WERI-Rb-1 (cell line): ENCODE measurements at places on chromosomes 2 and 18.

DNA sequence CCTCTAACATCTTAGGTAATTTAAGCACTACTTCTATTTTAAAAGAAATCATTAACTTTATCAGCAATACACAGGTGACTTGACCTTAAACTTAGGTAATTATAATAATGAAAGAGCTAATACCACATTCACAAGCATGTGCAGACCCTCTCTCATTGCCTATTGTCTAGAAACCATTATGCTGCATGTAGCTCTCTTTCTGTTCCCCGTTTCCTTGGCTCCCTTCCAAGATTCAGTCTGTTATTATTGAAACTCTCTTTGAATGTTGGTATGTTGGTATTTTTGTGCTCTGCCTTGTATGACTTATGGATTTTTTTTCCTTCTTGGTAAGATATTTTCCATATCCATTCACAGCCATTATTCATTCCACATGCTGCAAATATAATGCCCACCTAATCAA lies 201.2 kb downstream of the CDCA7 start:
- no peak for DNase-seq

DNA sequence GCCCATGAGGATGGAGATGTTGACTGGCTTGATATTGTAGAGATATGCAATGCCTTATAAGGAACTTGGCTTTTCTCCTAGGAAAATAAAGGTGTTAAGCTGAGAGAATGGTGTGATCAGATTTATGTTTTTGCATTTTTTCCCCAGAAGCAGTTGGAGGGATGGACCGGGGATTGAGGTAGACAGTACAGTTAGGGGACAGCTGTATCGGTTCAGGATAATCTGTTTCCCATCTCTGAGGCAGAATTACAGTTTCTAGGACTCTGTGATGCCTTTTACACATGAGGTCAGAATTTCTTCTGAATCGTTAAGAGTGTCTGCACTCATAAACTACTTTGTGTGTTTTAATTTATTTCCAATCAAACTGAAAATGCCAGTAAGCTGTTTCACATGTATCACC lies 261.5 kb downstream of the CYRIA start:
- no peak for DNase-seq

DNA sequence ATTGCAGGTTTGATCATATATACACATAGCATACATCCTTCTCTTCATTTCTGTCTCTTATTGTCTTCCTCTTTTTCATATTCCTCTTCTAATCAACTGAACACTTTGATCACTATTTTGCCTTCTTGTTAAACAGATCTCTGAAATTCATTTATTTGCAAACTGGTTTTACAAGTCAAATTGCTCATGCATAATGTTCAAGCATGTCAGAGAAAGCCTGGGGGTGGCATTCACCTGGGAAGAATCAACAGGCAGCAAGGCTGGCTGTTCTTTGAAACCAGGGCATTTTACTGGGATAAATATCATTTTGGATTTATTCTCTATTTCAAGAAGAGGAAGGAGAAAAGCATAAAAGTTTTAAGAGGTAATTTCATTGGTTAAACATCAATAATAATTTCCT lies 66.9 kb upstream of the LRATD1 start:
- no peak for DNase-seq

DNA sequence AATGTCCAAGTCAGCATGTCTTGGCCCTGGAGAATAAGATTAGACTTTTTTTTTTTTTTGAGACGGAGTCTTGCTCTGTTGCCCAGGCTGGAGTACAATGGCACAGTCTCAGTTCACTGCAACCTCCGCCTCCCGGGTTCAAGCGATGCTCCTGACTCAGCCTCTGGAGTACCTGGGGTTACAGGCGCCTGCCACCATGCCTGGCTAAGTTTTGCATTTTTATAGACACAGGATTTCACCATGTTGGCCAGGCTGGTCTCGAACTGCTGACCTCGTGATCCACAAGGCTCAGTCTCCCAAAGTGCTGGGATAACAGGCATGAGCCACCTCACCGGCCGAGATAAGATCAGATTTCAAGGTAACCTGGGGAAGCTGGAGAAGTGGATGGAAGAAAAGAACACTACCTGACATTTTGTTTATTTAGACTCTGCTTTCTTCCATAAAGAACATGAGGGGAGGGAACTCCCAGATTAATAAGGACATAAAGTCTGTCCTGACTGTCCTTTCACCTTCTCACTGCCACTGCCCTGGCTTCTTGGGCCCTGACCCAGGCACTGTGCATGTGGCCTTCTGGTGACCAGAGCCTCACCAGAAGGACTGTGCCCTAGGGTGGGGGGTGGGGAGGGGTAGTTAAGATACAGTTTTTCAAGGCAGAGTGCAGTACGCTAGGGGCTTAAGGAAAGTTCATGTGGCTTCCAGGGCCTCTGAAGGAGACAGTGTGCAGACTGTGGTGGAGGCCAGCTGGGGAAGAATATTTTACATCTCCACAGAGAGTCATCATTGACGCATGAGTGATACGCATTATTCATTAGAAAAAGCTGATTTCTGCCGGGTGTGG lies 4.8 kb upstream of the IMPA2 start:
- no peak for DNase-seq

- DNase-seq: peak; percentile 87
Observed at GRCh38 chr18:8706791-8707555, 1.6 kb downstream of the MTCL1 start.

DNA sequence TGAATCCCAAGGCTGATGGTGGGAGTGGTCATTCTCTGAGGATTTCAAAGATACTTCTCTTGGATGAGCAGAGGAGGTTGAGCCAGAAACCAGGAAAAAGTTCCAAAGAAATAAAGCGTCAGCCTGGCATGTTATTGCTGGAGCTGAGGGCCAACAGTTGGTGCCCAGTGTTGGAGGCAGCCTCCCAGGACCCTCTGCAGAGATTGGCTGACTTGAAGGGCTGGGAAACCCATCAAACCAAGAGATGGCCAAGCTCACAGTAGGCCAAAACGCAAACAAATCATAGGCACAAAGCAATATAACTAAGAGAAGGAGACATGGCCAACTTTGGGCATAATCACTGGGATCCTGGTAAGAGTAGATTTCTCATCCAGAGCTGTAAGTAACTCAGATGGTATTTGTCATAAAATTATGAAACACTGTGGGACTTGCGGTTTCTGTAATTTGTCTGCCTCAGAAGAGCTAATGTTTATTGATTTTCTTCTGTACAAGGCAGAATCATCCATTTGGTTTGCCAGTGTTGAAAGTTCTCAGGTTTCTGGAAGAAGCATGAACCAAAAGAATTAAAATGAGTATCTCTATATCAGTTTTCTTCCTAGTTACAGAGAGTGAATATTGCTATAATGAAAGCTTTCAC lies 108.3 kb downstream of the ATL2 start:
- DNase-seq: no peak

DNA sequence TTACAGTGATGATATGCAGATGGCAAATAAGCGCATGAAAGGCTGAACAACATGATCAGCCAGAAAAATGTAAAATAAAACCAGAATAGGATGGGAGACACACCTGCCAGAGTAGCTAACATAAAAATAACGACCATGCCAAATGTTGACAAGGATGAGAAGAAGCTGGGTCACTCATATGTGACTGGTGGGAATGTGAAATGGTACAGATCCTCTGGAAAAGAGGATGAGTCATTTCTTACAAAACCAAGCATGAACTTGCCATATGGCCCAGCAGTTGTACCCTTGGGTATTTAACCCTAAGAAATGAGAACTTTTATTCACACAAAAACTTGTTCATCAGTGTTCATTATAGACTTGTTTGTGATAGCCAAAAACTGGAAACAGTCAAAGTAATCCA lies 143.8 kb downstream of the SH3BP4 start:
- no peak for DNase-seq

GRCh38 chr2:60424233-60424632 lies 129.2 kb downstream of the BCL11A start:
- no peak for DNase-seq

DNA sequence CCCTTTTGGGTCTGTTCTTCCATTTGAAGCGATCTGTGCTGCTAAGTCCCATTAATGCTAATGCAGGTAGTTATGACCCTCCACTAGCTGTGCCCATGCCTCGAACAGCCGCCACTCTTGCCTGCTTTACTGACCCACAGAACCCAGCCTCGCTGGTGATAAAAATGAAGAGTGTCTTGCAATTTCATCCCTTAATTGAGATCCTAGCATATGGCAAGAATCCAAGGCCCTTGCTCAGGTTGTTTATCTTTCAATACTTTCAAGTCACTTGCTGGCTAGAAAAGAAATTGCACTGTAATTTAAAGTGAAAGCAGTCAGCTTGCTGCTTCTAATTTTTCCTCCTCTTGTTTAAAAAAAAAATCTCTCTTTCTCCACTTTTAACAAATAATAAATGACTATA lies 73.6 kb downstream of the ZNF521 start:
- DNase-seq: no peak

DNA sequence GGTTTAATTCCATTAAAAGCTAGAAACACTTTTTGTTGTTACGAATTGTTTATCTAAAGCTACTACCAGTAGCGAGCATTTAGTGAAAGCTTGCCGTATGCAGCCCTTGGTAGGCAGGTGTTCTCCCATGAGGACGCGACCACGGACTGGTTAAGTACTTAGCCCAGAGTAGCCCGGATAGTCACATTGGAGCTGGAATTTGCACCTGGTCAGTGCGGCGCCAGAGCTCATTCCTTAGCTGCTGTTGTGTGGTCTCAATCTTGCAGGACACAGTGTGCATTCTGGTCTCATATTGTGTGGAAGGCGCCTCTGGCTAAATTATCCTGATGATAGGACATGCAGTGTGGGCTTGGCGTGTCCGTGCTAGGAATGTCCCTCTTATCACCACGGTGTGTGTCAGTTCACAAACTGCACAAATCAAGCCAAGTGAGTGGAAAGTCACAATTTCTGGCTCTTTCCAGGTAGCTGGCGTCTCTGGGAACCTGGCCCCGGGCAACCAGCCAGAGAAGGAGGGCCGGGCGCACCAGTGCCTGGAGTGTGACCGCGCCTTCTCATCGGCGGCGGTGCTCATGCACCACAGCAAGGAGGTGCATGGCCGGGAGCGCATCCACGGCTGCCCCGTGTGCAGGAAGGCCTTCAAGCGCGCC lies 133.3 kb downstream of the ZNF236 start:
- DNase-seq: no peak

GRCh38 chr2:48587961-48588360 lies 29.7 kb upstream of the GTF2A1L start:
- no peak for DNase-seq

DNA sequence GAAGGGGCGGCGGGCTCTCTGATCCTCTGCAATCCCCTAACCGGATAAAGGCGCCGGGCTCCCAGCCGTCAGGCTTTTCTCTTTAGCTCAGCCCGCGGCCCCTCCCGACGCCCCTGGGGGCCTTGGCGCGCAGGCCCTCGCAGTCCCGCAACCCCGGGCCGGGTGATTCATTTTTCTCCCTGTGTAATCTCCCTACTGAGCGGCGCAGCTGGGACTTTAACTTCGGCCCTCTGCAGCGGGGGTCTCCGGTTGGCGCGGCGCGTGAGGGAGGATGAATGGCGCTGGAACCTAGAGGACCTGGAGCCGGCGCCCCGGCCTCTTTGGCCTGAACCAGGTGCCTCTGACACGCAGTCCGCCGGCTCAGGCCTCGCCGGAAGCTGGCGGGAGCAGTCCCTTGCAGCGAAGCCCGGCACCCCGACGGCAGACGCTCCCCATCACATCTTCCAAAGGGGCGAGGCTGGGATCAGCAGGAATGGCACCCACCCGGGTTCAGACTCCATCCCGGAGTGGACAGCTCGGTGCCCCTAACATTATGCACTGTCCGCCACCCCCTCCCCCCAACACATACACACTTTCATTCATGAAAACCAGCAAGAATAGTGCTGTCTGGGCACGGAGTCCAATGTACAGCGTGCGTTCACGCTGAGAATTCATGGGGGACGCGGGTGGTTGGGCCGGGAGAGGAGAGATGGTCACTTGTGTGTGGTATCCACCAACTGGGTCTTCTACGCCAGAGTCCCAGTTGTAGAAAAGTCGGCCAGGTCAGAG lies 1.2 kb downstream of the CNGA3 start:
- peak; percentile 90 for DNase-seq

DNA sequence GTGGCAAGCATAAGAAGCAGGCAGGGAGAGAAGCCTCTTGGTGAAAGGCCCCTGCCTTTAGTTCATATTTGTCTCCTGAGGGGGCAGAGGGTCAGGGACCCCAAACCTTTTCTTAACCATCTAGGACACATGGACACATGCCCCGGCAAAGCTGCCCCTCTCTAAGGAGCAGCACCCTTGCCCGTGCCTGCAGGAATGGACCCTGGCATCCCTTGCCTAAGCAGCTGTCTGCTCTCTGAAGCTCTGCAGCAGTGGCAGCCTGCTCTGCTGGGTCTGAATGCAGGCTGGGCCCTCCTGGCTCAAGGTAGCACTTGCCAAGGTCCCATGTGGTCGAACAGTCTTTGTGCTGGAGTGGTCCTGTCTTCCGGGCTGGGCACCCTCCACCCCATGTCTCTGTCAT lies 174.4 kb downstream of the CELF4 start:
- DNase-seq: no peak

- DNase-seq: no peak
Observed at GRCh38 chr18:69161383-69162028, 239.2 kb upstream of the DOK6 start.

DNA sequence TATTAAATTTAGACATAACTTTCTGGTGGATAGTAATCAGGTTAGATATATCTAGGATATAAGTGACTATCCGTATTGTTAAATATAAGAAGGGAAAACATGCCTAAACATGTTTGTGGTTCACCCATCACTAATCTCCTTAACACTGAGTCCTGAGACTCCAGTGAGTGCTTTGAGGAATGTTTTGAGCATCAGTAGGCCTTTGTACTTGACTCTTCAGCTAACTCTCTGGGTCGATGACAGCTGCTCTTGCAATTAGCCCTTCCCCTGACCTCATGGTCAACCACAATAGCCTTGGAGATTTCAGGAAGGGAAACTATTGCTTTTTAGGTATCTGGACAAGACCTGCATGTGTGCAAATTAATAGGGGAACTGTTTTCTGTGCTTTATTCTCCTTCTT lies 716.8 kb downstream of the EPHA4 start:
- DNase-seq: peak; percentile 54

GRCh38 chr2:221518935-221519625 lies 53.0 kb downstream of the EPHA4 start:
- no peak for DNase-seq

DNA sequence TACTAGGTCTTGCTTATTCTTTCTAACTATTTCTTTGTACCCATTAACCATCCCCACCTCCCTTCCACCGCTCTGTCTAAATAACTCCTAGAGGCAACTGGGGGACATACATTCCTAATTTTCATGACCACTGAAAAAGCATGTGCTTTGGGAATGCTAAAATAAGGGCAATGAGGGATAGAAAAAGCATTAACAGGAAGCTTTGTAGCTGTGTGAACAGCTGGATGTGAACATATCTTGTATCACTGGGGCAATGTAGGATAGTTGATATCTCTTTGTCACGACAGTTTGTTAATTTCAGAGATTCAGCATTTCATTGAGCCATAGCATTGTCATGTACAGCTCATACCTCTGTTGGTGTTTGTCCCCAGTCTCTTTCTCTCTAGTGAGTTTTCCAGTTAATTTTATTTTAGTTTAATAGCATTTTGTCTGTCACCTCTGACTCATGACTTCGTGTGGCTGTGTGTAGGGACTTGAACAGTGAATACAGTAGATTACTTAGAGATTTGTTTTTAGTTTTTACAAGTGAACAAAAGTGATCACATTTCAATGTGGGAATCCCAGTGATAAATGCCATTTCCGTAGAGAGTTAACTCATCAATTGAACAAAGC lies 230.3 kb upstream of the NRP2 start:
- DNase-seq: no peak

- DNase-seq: no peak
Observed at GRCh38 chr2:133568172-133568571, at the start of gene NCKAP5. TSS of gene NCKAP5 (minus strand) at chr2:133568463. CDS start at chr2:133517526, 50,937 bp downstream.
